ENCODE measurements at places on chromosomes 11 and 22.

DNA sequence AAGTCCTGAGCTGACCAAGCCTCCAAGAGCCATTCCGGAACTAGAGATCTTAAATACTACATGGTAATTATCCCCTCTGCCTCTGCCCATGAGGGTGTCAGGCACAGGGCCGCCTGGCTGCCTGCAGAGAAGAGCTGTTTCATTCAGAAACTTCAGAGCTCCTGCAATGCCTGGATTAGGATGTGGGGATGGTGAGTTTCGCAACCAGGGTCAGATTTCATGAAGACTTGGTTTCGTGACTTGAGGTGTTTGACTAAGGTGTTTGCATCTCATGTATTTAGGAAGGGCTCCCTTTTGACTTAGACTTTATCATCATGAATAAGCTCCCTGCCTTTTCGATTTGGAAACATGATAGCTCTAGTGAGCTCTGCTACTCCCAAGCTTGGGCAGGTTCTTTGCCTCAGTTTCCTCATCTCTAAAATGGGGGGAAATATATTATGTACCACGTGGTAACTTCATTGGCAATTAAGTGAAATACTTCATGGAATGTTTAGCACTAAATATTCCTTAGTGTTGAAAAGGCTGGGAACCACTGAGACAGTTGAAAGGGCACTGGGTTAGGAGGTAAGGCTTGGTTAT, 9.1 kb downstream of the TIMP3 start:
- no peak for DNase-seq

DNA sequence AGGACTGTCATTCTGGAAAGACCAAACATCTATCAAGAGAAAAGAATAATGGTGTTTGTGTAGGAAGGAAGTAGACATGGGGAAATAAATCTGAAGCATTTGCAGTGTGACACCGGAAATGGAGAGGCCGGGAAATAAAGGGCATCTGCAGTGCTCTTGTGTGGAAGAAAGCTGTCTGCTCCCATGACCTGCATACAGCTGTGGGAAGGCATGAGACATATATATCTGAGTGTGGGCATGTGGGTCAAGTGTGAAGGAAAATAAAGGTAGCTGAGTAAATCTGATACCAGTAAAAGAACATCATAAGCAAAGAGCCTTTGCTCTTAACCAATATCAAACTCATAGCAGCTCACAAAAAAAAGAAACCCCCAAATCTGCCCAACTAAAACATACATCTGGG, 72.1 kb upstream of the OR5AK2 start:
- DNase-seq = no peak

GRCh38 chr22:42289671-42290541, 19.5 kb upstream of the TCF20 start:
- DNase-seq = no peak

DNA sequence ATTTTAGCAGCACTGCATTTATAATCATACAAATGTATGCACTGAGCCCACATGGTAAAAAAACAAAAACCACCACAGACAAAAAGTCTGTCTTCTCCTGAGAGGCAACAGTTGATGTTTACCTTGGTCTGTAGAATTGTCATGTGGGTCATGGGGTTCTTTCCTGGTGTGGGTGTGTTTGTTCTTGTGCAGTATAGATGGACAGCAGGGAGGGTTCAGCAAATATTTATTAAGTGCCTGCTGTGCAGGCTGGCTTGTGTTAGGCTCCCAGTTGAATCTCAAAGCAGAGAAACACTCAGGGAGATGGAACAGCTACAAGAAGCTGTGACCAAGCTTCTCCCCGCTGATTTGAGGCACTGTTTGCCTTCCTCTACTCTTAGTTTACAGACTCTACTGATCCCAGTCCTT, 82.2 kb downstream of the PISD start:
- peak; percentile 67 for DNase-seq

DNA sequence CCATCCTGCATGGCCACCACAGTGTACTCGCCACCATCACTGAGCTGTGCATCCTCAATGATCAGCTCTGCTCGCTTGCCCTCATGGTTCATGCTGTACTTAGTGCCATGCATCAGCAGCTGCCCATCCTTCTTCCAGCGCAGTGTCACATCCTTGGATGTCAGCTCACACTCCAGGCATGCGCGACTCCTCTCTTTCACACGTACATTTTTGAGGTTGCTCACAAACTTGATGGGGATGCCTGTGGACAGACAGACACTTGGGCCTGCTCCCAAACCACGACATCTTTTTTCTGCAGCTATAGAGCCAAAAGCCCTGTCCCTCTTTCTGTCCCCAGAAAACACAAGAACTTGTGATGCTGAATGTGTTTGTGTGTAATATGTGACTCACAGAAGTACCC, 10.5 kb downstream of the IGSF22 start:
- no peak for DNase-seq

DNA sequence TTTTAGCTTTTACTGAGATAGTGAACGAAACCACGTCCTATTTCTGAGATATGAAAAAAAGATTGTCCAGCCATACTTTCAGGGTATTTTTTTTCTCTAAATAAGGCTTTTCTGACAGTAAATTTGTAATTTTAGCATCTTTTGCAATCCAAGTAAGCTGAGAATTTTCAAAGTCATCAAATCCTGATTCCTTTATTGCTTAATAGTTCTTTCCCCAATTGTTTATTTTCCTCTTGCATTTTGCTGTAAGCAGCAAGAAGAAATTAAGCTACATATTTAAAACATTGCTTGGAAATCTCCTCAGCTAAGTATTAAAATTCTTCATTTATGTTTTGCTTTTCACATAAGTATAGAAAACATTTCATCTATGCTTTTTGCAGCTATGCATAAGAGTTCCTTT, 493.3 kb upstream of the CCDC179 start:
- no peak for DNase-seq

- DNase-seq = peak; percentile 24
Observed at GRCh38 chr11:126764231-126764630, 236.3 kb downstream of the KIRREL3 start.

DNA sequence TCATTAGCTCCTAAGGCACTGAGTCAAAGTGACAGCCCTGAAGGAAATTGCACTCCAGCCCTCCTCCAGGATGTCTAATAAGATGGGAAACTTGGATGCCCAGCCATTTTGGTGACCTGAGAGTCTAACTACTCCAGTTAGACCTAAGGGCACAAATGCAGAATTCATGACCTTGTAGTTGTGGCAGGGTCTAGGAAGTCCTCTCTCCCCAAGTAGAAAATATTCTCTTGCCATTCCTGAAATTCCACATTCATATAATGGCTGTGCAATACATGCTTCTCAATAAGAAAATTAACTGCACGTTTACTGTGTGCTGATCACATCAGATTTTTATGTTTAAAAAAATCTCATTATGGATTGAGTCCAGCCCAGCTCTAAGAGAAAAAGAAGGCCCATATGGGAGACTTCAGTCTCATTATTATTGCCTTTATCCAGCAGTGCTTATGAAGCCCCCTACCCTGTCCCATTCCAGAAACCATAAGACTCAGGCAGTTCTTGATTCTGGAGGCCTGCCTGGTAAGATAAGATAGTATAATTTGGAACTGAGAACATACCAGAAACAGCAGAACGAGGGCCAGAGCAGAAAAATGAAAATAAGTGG, 133.7 kb upstream of the LDLRAD3 start:
- no peak for DNase-seq

- DNase-seq = no peak
Observed at GRCh38 chr11:86383041-86383955, 8.6 kb downstream of the CCDC81 start.
